ENCODE measurements at places on chromosomes 2 and 18. TPM values are rescaled to one million over a fixed set of nuclear protein-coding genes. Genes with fewer than 3 reads are reported as not detected.

DNA sequence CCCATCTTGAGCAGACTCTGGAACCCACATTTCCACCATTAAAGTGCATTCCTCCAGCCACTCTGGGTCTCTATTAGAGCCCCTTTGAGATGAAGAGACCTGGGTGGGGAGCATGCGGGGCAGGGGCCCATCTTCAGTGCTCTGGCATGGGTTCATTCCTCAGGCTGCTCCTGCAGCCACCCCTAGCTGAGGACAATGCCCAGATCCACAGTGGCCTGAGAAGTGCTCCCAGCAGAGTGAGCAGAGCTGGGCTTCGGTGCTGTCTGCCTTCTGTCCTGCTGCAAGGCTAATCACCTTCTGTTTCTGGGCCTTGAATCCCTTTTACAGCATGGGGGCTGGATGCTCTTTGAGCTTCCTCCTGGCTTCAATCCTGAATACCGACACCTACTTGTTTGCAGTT lies 169.8 kb downstream of the TRIM43 start:
- DNase-seq: no peak

PSME4 gene
- total RNA-seq: 17.6 TPM

CROCC2 gene
- total RNA-seq: not detected

CCDC178 gene
- not detected for total RNA-seq

GRCh38 chr2:70608373-70608772 lies 54.7 kb upstream of the TGFA start:
- no peak for DNase-seq

DNA sequence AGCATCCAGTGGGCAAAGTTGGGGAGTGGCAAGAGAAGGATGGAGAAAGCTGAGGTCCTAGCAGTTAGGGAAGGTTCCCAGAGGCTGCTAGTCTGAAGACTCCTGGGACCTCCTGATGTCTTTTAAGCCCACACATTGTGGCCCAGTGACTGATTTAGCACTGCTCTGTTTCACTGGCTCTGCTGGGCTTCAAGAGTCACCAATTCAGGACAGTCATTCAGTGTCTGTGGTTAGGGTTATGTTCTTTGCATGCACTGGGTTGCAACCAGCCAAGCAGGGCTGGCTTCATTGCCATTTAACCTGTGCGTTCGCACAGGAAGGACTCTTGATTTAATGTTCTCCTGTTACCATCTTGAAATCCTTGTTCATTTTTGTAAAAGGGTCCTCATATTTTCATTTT lies 199.2 kb downstream of the ICOS start:
- DNase-seq: no peak

PAIP2B gene
- 1.7 TPM for total RNA-seq

- no peak for DNase-seq
These were observed 633.4 kb upstream of the TMEFF2 start for GRCh38 chr2:192828175-192828574.

CNTNAP5 gene
- not detected for total RNA-seq

LIMS2 gene
- 0.41 TPM for total RNA-seq

DNA sequence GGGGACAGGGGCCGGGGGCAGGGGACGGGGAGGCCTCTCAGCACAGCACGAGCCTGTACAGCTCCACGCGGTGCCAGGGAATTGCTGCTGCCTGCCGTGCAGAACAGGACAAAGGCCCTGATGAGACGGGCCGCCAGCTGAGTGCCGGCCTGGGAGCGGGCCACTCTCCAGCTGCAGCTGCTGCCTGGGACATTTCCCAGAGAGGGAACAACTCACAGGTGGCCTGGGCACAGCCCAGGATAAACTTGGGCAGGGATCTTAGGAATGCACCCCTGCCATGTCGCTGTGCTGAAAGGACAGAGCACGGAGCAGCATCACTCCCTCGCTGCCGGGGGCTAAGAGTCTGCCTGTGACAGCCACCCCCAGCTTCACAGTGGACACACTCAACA lies 38.8 kb downstream of the CENPO start:
- no peak for DNase-seq

DNA sequence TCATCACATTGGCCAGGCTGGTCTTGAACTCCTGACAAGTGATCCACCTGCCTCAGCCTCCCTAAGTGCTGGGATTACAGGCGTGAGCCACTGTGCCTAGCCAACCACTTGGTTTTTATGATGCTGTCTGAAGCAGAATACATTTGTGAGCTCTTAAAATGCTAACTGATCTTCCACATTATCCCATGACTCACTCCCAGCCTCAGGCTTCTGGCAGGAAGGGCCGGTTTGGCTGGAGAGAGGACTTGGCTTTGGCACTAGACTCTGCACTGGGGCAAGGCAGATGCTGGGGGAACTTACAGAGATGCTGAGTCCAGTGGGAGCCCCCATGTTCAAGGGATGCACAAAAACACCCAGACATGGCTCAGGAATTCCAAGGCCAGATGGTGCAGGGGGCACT lies 40.5 kb upstream of the SH3BP4 start:
- peak; percentile 30 for DNase-seq

GRCh38 chr2:134299334-134299733 lies 45.5 kb downstream of the MGAT5 start:
- no peak for DNase-seq

DOK6 gene
- 8.6 TPM for total RNA-seq

TMEM200C gene
- total RNA-seq: 0.35 TPM

- no peak for DNase-seq
These were observed 126.3 kb upstream of the BCL2L11 start for GRCh38 chr2:110994250-110994961.

- peak; percentile 26 for DNase-seq
These were observed 92.2 kb upstream of the TGFA start for GRCh38 chr2:70645733-70646419.

DNA sequence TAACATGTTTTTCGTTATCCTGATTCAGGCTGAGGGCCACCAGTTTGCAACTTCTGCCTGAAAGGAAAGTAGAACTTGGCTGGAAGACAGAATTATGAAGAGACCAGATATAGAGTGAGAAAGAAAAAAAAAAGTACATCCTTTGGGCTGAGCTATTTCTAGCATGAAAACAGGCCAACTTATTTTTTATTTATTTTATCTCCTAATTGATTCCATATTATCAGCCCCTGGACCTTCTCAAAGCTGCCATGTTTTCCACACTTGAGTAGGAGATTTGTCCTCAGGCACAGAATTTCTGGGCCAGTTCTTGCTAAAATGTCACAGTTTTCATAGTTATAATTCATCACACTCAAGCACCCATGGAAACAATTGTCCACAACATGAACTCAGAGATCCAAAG lies 586.8 kb upstream of the CNTNAP5 start:
- no peak for DNase-seq

GRCh38 chr2:98761267-98761781 lies 30.4 kb upstream of the MGAT4A start:
- no peak for DNase-seq

GRCh38 chr2:192026059-192026824 lies 168.5 kb downstream of the TMEFF2 start:
- DNase-seq: peak; percentile 39

GRCh38 chr2:101998896-101999789 lies 7.4 kb downstream of the IL1R2 start:
- no peak for DNase-seq

DNA sequence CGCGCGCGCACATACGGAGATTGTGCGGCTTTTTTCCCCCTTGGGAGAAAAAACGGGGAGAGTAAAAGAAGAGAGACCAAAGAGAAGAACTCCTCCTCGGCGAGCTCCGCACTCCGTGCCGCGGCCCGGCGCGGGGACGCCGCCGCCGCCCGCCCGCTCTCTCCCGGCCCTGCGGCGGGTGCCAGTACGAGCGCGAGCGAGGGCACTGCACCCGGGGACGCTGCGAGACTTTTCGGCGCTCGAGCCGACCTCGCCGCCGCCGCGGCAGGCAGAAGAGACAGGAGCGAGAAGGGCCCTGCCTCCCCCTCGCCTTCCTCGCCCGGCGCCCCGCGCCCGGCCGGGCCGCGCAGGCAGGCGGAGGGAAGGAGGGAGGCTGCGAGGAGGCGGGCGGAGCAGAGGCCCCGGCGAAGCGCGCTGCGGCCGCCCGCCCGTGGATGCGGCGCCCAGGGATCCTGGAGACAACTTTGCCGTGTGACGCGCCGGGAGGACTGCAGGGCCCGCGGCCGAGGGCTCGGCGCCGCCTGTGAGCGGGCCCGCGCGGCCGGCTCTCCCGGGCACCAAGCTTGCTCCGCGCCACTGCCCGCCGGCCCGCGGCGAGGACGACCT lies 857 bp upstream of the INHBB start:
- DNase-seq: no peak

Data from H4 (cell line).